ENCODE measurements at places on chromosomes 2 and 18.
A peak's percentile ranks its signal among the peaks of the same experiment; 100 is the strongest.

GRCh38 chr18:49243391-49243790 lies 217.1 kb downstream of the DYM start:
- peak; percentile 44 for DNase-seq

GRCh38 chr2:2229626-2230432 lies 101.2 kb downstream of the MYT1L start:
- DNase-seq: no peak

GRCh38 chr18:48338915-48339314 lies 70.3 kb downstream of the ZBTB7C start:
- DNase-seq: no peak

DNA sequence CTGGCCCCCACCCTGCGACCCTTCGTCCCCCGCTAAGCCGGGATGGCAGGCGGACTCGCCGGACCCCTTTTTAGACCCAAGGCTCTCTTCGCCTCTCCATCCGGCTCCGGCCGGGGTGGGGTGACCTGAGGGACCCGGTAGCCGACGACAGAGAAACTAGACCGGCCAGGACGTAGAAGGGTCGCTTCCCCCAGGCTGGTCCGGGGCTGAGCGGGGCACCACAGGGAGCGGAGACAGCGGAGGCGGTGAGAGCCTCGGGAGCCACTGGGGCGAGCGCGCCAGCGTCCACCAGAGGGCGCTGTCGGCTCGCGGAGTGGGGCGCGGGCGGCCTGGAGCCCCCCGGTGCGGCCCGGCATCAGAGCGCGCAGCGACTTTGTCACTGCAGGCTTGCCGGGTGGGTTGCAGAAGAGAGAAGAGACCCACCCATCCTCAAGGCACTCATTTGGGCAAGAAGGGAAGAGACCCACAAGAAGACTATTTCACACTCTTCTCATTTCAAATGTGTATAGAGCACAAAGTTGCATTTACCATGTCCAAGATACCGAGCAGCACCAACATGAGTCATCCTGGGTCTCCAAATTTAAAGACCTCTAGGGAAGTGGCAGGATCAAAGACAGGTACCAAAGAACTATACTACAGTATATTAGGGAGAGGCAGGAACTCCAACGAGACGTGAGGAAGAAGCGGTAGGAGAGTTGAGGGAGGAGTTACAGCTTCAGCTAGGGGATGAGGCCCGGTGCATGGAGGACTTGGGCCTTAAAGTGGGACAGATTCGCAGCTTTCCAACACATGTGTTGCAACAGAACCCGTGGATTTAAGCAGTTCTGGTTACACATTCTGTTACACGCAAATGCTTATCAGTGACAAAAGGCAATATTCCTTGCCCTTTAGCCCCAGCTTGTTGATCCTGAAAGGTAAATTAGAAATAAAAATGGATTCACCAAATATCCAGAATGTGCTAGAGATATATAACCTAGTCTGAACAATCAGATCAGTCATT lies 7.6 kb upstream of the PRKCE start:
- DNase-seq: peak; percentile 57

DNA sequence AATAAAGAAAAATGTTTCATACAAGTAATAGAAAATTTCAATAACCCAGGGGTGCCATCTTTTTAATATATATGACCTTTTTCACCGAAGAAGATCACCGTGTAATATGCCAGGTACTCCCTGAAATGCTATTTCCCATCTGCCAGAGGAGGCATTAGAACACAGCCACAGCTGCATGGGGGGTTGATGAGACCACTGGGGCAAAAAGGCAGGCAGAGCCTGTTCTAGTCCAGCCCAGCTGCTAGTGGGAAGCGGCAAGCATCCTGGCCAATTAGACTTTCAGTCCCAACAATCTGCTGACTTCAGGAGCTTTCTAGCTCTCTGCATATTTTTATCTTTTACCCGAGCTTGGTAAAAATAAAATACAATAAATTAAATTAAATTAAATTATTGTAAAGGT lies 362.6 kb downstream of the RIT2 start:
- no peak for DNase-seq

DNA sequence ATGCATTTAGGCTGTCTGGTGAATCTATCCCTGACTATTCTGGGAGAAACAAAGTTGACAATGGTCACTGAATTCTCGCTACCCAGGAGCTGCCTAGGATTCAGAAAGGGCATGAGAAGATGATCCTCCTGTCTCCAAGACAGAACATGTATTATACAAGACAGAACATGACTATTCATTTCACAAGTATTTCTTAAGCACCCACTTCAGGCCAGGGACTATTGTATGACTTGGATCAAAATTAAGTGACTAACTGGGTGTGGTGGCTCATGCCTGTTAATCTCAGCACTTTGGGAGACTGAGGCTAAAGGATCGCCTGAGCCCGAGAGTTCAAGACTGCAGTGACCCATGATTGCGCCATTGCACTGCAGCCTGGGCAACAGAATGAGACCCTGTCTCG lies 235.8 kb upstream of the RAB12 start:
- peak; percentile 16 for DNase-seq

- peak; percentile 31 for DNase-seq
These were observed 32.0 kb downstream of the XDH start for GRCh38 chr2:31382452-31383120.

DNA sequence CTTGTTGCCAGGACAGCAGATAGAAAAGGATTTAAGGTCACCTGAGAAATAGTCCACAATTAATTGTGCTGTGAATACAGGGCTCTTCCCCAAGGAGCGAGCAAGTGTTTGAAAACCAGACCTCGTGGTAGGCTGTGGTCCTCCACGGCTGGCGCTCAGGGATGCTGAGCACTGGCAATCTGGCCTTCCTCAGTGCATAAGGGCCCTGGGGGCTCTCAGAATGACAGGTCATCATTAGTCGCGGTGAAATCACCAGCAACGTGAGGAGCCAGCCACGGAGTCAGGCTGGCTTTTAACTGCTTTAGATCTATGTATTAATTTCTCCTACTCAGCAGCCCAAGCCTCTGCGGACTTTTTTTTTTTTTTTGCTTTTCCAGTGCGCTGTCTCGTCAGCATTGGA lies 148.5 kb downstream of the FHOD3 start:
- peak; percentile 22 for DNase-seq

- DNase-seq: peak; percentile 51
These were observed 66.7 kb downstream of the PTPN4 start for GRCh38 chr2:119826370-119826961.

GRCh38 chr2:106965611-106966010 lies 79.6 kb upstream of the ST6GAL2 start:
- peak; percentile 72 for DNase-seq

GRCh38 chr2:23375448-23375847 lies 9.5 kb upstream of the KLHL29 start:
- DNase-seq: peak; percentile 22

DNA sequence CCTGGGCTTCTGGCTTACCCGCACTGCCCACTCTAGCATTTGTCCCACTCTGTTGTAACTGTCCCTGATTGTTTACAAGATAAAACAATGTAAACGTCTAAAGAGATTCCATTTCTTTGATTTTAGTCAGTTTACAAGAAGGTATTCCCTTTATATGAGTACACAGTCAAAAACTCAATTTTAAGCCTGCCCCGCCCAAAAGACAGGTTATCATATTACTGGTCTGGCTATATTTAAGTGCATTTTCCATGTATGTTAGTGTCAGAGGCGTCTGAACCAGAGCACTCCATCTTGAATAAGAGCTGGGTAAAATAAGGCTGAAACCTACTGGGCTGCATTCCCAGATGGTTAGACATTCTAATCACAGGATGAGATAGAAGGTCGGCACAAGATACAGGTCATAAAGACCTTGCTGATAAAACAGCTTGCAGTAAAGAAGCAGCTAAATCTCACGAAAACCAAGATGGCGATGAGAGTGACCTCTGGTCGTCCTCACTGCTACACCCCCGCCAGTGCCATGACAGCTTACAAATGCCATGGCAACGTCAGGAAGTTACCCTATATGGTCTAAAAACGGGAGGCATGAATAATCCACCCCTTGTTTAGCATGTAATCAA lies 15.0 kb downstream of the GPR45 start:
- peak; percentile 14 for DNase-seq

- peak; percentile 39 for DNase-seq
These were observed 32.1 kb upstream of the ZNF638 start for GRCh38 chr2:71299507-71299906.

DNA sequence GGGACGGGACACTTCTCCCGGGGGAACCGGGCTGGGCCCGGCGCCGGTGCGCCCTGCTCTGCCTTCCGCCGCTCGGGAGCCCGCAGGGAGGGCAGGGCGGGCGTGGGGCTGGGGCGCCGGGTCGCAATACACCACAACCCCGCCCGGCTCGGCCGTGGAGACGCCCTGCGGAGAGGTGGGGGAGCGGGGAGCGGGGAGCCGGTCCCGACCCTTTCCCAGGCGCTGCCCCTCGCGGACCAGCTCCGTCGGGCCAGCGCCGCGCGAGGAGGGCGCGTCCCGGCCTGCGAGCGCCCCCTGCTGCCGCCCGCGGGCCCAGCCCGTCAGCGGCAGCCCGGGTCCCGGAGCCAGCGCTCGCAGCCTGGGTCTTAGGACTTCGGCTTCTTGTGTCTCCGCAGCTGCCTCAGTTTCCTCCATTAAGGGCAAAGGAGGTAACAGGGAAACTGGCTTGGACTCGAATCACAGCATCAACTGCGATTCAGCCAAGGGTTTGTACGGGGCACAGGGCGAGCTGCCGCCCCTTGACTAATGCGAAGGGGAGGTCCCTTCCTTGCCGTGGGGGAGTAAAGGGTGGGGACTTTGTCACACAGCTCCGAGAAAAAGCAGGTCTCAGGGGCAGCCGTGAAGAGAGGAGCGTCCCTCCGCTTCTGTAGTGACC lies 635 bp upstream of the ADRA2B start:
- DNase-seq: peak; percentile 28

GRCh38 chr2:173159791-173160463 lies 84.3 kb downstream of the MAP3K20 start:
- peak; percentile 96 for DNase-seq

GRCh38 chr18:50680966-50681365 lies 121.1 kb downstream of the MAPK4 start:
- no peak for DNase-seq

DNA sequence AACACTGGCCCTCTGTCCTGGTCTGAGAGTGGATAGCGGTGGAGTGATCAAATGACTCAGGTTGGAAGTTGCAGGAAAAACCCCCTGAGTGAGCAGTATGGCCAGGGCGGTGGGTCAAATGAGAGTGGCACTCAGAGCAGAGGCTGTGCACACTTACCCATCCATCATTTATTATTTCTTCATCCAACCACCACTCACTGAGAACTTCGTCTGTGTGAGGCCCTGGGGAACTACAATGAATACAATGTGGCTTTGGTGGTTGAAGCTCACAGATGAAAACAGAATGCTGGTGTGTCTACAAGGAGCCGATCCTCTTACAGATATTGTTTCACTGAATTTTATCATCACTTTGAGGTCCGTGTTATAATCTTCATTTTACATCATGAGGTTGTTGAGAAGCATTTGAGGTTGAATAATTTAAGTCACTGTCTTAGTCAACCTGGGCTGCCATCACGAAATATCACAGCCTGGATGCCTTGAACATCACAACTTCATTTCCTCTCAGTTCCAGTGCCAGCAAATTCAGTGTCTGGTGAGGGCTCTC lies 73.4 kb upstream of the ID2 start:
- peak; percentile 64 for DNase-seq

GRCh38 chr2:105116348-105116747 lies 78.5 kb downstream of the MRPS9 start:
- DNase-seq: no peak

DNA sequence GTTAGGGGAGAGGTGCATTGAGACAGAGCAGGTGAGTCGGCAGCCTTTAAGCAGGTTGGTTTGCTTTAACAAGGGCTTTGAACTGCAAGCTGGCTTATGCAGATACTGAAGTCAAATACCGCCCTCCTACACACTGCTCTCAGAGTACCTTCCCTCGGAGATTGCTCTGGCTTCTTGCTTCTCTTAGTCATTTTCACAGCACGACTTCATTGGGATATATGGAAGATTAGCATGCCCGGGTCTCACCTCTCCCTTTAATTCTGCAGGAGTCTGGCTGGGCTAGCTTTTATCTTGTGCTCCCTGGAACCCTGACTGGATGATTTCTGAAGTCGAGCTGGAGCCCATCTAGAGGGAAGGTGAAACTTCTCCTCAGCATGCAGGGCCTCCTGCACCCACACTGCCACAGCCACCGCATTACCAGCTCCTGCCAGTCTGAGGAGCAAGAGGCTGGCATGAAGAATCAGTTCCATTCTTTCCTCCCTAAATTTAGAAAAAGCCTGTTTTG lies 395.5 kb upstream of the HNRNPA3 start:
- no peak for DNase-seq

DNA sequence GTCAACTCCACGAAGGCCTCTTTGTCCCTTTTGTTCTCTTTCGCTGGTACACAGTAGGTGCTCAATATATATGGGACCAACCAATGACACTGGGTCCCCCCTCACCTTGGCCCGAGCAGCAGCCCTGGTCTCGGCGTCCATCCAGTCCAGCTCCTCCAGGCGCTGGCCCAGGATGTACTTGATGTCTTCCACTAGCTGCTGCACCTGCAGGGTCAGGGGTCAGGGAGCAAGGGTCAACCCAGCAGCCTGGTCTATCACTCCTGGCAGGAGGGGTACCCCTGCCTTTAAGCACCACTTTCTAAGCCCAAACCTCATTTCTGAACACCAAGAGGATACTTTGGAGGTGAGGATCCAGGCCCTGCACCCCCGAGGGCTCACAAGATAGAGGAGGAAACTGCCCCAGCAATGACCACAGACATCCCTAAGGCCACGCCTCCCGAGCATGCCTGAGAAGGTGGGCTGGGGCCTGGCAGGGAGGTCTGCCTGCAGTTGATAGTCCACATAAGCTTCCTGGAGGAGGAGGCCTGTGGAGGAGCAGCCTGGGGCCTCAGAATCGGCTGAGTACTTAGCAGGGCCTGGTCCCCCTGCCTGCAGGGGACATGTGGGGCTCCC lies 4.2 kb downstream of the ECEL1 start:
- no peak for DNase-seq

GRCh38 chr2:216464104-216464720 lies 34.4 kb upstream of the RPL37A start:
- DNase-seq: no peak

DNA sequence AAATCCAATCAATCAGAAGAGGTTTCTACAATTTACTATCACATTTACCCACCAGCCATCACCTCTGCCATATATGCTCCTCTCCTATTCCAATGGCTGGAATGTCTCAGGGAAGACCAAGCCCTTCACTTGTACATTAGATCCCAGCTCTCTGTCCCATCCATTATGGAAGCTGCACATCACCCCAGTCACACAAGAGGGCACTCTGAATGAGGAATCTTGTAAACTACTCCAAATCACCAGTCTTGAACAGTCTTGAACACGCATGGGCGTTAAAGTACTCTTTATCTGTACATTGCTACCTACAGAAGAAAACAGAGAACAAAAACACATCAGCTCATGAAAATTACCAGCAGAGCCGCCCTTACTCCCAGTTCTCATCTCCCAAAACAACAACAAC lies 38.7 kb downstream of the ZC3H8 start:
- peak; percentile 17 for DNase-seq

- DNase-seq: peak; percentile 69
These were observed 176.3 kb upstream of the NABP1 start for GRCh38 chr2:191501561-191502168.

- peak; percentile 68 for DNase-seq
These were observed 124.9 kb upstream of the ETAA1 start for GRCh38 chr2:67272195-67272594.

- no peak for DNase-seq
These were observed 19.5 kb downstream of the RALBP1 start for GRCh38 chr18:9494778-9495331.

Data from fibroblast of skin of back (primary cell).